Fibroblast of lung (primary cell): ENCODE measurements at places on chromosomes 6 and 20.

GRCh38 chr20:5871459-5872410 is 78.6 kb downstream of the TRMT6 start:
- no peak for DNase-seq

- DNase-seq: no peak
These were observed 33.3 kb downstream of the IRF4 start for GRCh38 chr6:424741-425417.

GRCh38 chr6:26249707-26249956 is 115.4 kb upstream of the BTN3A2 start:
- DNase-seq: no peak

DNA sequence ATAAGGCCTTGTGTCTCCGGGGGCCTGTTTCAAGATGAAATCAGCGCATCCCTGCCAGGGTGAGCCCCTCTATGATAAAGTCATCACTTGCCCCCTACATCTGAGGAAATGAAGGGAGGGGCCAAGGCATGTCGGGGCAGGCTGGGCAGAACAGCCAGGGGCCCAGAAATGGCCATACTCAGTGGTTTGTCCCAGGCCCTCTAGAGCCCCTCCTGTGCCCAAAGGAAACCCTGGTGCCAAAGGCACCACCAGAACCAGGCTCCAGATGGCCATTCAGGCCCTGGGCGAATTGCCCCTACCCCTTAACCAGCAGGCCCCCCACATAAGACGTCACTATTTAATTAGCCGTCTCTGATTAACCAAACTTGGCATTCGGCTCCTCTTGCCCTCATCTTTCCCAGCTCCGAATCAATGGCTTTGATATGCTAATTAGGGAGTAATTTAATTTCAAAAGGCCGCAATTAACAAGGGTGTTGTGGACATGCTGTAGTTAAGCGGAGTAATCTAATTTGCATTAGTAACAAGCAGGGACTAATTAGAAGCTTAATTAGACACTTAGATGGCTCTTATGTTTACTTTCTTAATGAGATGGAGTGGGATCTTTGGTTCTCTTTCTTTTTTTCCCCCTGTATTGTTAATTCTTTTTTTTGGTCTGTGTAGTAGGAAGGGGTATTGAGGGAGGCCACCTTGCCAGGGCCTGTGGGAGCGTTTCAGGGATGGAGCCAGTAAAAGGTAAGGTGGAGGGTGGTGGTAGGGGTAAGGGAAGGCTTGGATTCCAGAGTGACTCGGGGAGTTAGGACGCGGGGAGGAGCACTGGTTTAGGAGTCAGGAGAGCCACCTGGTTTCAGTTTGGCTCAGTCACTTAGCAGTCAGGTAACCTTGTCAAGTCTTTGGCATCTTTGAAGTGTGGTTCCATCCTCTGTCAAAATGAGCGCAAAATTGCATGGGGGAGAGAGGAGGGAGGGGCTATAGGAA is 9.4 kb downstream of the FOXP4 start:
- DNase-seq: no peak

DNA sequence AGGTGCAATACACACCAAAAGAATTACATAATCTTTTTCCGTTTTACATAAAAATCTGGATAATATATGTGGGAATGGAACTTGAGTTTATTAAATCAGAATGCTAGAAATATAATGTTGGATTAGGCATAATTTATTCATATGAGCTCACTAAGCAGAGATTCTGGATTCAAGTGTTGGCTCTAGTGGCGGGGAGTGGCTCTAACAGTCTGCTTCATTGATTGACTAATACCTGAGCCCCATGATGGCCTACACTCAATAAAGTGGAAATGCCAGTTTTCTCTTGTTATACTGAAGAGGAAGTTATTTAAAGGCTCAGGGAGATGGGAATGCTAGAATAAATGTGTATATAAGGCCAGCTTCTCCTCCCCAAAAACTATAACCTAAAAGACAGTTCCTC is 285.5 kb upstream of the MOCS1 start:
- DNase-seq: no peak

GRCh38 chr6:90370493-90370959 is 73.9 kb upstream of the BACH2 start:
- no peak for DNase-seq
